ENCODE measurements at places on chromosomes 7 and 10.
A peak's percentile ranks its signal among the peaks of the same experiment; 100 is the strongest.

- DNase-seq, result no peak
Measured at GRCh38 chr7:83457022-83457892, 191.7 kb downstream of the SEMA3E start.

GRCh38 chr7:111756687-111757178 lies 194.4 kb upstream of the IMMP2L start:
- no peak for DNase-seq

DNA sequence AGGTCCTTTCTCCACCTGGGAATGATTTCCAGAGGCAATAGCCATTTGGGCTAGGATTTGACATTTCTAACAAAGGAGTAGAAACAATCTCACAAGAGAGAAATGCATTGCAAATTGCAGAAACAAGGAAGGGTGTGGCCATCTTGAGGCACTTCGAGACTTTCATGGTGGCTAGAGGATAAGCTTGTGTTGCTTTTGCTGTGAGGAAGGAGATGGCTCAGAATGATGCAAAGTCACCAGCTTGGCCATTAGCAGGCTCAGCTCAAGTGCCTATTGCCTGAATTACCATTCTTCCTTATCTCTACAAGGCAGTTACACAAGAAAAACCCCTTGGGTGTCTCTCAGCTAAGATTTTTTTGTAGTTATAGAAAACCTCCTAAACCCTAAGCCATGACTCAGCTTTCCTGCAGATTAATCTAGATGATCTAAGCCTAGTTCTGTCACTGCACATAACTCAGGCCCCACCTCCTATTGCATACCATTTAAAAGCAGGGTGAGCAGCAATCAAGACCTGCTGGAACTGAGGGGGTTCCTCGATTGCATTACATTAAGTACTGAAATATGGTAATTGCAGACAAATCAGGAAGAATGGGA lies 683.1 kb downstream of the NRG3 start:
- DNase-seq, result no peak

DNA sequence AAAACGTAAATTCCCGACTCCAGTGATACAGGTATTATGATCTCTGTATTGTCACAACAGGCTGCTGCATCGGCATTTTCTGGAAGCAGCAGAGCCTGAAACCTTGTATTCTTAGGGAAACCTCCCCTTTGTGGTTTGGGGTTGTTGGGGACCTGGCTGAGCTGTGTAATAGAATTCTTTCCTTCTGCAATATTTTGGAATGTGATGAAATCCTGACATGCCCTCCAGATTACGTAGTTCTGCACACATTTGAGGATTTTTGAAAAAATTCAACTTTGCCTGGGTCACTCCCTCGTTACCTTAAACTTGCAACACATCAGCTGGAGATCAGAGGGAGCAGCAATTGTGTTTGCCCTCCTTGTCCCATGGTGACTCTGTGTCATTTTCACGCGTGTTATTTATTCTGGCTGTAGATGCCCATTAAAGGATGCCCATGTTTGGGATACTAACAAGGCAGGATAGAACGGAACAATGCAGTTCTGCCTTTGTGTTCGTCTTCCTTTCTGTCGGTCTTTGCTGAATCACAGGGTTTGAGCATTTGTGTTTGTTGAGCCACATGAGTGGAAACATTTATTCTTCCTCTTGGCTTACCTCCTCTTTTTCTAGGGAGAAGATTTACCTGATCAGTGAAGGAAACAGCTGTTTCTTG lies 181.7 kb downstream of the TCF7L2 start:
- no peak for DNase-seq

GRCh38 chr10:97861924-97862323 lies 12.3 kb downstream of the GOLGA7B start:
- DNase-seq, result no peak

DNA sequence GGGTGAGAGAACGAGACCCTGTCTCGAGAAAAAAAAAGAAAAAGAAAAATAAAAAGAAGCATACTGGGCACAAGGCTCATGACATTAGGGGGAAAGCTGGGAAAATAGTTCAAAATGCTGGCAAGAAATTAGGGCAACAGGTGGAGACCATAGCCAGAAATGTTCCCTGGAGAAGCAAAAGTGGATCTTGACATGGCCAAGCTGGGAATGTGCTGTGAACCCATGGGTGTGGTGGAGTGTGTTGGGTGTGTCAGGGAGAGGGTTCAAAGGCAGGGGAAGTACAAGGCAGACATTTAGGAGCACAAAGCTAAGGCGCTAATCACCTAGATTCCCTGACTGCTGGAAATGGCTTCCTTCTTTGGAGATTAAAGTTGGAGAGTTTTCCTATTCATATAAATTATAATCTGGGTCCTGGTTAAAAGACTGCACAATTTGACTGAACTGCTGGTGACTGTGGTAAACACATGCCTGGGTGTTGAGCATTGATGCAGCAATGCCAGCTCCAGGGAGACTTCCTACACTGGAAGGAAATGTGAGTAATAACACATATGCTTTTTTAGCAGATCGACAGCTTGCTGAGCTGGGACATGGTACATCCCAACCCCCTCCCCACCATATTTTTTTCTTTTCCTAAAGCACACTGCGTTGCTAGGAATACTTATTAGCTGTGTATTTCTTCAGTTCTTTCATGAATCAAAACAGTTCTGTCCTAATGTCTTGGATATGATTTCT lies 70.1 kb upstream of the ARHGAP21 start:
- DNase-seq, result no peak

DNA sequence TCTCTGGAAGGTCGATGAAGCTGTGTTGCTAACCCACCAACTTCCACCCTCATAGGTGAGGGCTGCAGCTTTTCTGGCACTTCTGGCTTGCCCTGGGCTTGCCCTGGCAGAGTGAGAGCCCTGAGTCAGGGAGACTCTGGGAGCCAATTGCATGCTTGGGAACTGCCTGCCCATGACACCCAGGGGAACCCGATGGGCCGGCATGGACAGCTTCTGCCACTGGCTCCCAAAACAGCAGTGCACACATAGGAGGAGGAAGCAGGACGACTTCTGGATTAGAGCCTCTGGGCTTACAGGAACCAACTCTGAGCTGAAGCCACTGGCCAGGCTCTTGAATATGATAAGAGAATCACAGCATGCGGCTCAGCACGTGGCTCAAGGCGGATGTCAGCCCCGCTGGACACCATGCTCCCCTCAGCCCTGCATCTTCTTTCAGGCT lies 135.2 kb upstream of the UNC5B start:
- peak; percentile 17 for DNase-seq

DNA sequence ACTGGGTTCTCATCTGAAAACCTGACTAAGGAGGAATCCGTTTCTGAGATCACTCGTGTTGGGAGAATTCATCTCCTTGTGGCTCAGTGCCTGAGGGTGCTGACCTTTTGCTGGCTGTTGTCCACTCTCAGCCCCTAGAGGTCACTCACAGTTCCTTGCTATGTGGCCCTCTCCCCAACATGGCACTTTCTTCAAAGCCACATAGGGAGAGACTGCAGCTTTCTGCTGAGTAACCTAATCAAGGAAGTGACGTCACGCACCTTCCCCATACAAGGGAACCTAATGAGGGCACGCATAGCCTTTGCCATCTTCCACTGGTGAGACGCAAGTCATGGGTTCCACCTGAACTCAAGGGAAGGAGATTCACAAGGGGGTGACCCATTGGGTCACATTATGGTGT lies 23.2 kb downstream of the STEAP1B start:
- DNase-seq, result no peak

DNA sequence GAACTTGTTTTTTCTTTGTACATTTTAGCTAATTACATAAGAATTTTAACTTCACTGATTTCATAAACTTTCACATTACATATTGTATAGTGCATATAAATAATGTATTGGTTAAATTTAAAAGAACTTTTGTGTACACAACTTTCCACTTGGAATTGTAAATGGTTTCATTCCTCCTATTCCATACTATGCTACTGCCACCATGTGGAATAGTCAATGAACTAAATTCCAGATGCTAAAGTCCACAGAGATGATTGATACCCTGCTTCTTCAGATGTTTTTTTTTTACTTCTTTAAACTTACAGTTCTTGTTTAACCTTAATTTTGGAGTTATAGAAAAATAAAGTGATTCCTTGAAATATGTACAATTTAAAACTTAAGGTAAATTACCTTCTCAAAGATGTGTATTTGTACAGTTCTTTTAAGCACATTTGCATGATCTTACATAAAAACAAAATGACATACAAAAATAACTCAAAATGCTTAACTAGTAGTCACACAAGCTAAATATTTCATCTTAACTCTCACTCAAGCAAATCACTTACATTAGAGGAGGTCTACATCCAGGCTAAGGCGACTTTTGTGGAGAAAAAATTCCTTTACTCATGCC lies 247.6 kb upstream of the HGF start:
- no peak for DNase-seq

- no peak for DNase-seq
Measured at GRCh38 chr10:117946525-117947070, 100.1 kb downstream of the RAB11FIP2 start.

- DNase-seq, result no peak
Measured at GRCh38 chr10:27695706-27696105, 49.9 kb downstream of the MKX start.

DNA sequence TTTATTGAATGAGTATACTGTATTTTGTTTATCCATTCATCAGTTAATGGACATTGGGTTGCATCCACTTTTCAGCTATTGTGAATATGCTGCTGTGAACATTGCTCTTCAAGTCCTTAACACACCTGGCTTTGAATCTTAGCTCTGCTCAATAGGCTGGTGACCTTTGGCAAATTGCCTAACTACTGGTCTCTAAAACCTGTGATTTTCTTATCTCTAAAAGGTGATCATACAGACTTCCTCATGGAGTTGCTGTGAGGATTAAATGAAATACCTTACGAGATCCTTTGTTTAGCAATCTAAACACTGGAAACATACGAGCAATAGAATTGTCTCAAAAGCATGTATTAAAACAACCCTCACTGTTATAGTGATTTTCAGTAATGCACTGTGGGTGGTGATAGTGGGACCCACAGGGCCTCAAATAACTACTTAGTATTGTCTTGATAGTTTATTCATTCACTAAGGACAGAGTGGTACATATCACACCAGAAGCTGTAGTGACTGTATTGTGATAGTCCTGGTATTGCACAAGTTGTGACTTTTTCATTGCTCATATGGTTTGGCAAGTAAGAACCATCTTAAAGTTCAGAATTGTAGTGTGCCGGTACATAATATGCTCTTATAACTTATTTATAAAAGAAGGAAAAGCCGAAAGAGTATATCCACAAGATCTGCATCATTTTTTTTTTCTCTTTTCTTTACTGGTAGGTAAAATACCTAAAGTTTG lies 257.6 kb downstream of the EXOC4 start:
- DNase-seq, result no peak

- DNase-seq, result no peak
Measured at GRCh38 chr7:109498131-109498530, 928.5 kb downstream of the DNAJB9 start.

DNA sequence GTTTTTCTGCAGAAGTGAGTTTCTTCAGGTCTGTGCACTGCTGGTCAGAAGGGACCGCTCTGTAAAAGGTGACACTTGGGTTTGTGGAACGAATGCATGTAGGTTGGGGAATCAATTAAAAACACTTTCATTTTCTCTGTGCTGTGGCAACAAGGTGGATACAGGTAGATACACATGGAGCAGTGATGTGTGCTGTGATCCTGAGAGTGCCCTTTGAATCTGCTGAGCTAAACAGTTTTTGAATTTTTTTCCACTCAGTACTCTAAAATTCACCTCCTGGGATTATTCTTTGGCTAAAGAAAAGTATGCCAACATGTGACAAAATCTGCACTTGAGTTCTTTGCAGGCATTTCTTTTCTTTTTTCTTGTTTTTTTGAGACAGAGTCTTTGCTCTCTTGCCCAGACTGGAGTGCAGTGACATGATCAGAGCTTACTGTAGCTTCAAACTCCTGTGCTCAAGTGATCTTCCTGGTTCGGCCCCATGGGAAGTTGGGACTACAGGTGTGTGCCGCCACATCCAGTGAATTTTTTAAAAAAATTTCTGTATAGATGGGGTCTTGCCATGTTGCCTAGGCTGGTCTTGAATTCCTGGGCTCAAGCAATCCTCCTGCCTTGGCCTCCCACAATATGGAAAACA lies 338.9 kb downstream of the EXOC4 start:
- no peak for DNase-seq

GRCh38 chr10:102713539-102713813 lies 721 bp downstream of the ARL3 start:
- DNase-seq, result no peak

- DNase-seq, result no peak
Measured at GRCh38 chr10:60025279-60025678, 118.9 kb upstream of the CCDC6 start.

- no peak for DNase-seq
Measured at GRCh38 chr7:41994746-41995110, 242.3 kb downstream of the GLI3 start.

DNA sequence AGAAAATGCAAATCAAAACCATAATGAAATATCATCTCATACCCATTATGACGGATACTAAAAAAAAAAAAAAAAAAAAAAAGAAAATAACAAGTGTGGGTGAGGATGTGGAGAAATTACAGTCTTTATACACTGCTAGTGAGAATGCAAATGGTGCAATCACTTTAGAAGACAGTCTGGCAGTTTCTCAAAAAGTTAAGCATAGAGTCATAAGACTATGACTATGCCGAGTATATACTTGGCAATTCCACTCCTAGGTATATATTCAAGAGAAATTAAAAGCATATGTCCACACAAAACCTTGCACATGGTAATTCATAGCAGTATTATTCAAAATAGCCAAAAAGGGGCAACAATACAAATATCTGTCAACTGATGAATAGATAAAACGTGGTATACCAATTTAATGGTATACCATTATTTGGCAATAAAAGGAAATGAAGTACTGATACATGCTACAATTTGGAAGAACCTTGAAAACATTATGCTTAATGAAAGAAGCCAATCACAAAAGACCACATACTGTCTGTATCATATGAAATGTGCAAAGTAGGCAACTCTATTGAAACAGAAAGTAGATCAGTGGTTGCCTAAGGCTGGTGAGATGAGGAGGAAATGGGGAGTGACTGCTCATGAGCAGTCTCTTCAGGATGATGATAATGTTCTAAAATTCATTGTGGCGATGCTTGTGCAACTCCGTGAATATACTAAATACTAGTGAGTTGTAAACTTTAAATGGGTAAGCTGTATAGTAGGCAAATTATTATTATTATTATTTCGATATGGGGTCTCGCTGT lies 90.1 kb upstream of the NANOS1 start:
- DNase-seq, result no peak

DNA sequence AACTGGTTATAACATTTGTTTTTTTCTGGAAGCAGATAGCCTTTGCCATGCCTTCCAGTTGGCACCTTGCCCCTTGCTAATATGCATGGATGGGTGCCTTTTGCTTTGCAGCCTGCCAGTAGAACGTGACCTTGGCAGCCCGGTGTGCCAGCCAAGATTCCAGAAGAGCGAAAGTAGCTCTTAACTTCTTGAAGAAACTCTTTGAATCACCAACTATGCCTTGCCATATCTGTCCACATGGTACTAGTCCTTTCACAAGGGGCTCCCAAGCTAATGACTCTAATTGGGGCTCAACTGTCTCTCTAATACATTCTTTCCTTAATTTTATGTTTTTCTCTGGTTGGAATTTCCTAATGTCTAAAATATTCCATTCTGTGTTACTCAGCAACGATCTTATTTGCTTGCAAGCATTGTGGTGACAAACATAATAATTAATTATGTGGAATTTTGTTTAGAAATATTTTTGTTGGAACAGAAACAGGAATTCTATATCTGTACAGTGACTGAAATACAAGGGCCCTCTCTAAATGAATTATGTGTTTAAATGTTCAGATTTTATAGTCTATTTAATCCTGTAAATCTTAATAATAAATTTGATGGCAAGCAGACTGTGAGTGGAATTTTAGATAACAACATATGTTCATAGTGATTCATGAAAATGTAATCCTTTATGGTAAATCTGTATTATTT lies 45.8 kb downstream of the HDAC9 start:
- no peak for DNase-seq

- DNase-seq, result no peak
Measured at GRCh38 chr7:75762350-75762917, 9.6 kb downstream of the CCL26 start.

Measured in stimulated activated CD8-positive, alpha-beta memory T cell treated with anti-CD3 and anti-CD28 coated beads, Interleukin-4, amount 100 ng/mL, for 48 hours (primary cell).